ENCODE measurements at places on chromosomes 6 and 20.

DNA sequence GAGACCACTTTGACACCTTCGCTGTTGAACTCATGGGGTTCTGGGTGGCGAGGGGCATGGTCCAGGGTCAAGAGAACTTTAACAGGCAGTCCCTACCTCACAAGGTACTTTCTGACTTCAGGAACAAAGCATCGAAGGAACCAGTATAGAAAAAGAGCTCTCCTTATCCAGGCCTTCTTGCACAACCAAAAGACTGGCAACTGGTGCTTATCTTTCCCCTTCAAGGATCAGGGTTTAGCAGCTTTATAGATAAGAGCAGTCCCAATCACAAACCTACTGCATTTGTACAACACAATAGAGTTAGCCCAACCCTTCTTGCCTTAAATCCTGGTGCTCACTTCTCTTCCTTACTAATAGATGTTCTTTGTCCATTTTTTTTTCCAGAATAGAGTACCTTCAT is 116.3 kb downstream of the SNX5 start:
- DNase-seq, result no peak

DNA sequence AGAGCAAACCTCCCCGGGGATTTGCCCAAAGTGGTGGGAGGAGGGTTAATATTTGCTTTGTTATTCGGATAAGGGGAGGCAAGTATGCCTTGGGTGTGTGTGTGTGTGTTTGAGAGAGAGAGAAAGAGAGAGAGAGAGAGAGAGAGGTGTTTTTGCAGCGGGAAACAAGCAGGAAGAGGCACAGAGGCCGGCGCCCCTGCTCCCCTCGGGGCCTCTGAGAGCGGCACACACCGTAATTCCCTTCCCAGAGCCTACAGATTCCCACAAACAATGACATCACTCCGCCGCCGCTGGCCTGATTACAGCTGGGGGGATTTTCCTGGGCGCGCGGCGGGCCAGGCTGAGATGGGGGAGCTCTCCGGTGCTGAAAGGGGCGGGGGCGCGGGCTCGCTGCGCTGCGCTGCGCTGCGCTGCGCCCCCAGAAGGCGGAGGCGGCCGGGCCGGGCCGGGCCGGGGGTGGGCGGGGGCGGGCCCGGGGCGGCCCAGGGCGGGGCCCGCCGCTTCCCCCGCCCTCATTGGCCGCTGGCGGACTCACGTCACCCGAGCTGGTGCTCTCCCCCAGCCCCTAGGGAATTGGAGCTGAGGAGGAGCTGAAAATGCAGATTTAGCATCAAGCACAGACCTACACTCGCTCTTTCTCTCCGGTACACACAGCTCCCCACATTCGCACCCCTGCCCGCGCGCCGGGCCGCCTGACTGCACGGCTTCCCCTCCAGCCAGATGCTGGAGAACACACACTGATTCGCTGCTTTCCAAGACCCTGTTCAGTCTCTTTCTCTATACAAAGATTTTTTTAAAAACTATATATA is at the start of gene PCSK2:
TSS of gene PCSK2 (plus strand) at position 631 of the 809 bp plus-strand sequence. CDS start 266 bp downstream, outside the sequence.
- peak; percentile 100 for DNase-seq

- peak; percentile 63 for DNase-seq
Measured at GRCh38 chr6:14440215-14440910, 322.8 kb downstream of the CD83 start.

GRCh38 chr6:33116417-33116816 is 40.6 kb downstream of the HLA-DPB1 start:
- DNase-seq, result no peak

DNA sequence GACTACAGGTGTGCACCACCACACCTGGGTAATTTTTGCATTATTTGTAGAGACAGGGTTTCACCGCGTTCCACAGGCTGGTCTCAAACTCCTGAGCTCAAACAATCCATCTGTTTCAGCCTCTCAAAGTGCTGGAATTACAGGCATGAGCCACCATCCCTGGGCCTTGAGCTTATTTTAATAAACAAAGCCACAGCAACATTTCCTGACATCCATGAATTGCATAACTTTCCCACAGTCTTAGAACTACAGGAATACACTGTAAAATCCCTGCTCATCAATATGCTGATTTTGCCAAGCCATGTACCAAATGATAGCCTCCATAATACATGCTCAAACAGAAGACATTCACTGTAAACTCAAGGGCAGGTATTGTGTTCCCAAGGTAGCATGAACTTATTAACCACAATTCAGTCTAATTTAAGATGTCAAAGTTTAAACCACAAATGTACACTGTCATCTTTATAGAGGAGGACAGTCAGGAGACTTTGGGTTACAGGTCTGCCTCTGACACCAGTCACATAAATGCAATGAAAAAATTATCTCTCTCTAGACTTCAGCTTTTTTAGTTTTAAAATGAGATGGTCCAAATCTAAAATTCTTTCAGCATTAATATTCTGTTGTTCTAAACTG is 40.0 kb downstream of the NUDT3 start:
- DNase-seq, result no peak

DNA sequence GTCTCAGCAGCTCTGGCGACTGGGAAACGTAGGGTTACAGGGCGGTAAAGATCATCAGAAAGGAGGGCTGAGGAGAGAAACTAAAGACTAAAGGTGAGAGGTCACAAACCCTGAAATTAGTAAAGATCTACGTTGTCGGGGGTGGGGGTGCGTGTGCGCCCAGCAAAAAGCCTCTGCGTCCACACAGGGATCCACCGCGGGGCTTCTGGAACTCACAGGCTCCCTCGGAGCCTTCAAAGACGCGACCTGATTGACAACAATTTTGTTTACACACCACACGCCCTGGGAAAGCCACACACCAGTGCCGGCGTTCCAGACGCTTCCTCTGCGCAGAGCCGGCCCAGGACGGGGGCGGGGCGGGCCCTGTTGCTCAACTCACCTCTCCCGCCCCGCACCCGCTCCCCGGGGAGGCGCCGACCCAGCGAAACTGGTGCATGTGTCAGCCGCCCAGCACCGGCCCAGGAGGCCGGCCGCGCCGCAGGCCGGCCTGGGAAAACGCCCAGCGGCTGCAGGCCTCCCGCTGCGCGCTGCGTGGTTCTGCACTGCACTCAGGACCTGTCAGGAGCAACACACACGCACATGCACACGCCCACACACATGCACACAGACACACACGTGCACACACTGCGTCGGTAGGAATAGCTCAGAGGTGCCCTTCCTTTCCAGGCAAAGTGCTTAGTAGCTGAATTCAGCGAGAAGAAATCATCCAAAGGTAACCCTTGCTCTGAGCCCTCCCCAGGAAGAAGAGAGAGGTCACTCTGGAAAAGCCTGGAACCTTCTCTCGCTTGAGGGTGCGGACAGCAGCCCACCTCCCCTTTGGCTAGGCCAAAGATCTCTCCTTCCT is 57.2 kb upstream of the ARID1B start:
- DNase-seq, result peak; percentile 84

DNA sequence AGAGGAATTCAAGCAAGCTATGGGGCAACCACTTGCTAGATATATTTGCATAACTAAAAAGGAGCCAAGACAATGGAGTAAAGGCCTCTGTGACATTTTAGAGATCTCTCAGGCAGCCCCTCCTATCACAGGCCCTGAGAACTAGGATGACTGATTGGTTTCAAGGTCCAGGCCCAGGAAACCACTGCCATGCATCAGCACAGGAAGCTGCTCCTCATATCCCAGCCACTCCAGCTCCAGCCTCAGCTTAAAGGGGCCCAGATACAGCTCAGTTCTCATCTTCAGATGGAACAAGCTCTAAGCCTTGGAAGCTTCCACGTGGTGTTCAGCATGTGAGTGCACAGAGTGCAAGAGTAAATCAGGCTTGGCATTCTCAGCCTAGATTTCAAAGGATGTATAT is 21.1 kb upstream of the THBS2 start:
- no peak for DNase-seq

- no peak for DNase-seq
Measured at GRCh38 chr20:12166053-12166717, 248.5 kb downstream of the BTBD3 start.

- DNase-seq, result no peak
Measured at GRCh38 chr6:116239256-116239655, 14.6 kb downstream of the TSPYL4 start.

DNA sequence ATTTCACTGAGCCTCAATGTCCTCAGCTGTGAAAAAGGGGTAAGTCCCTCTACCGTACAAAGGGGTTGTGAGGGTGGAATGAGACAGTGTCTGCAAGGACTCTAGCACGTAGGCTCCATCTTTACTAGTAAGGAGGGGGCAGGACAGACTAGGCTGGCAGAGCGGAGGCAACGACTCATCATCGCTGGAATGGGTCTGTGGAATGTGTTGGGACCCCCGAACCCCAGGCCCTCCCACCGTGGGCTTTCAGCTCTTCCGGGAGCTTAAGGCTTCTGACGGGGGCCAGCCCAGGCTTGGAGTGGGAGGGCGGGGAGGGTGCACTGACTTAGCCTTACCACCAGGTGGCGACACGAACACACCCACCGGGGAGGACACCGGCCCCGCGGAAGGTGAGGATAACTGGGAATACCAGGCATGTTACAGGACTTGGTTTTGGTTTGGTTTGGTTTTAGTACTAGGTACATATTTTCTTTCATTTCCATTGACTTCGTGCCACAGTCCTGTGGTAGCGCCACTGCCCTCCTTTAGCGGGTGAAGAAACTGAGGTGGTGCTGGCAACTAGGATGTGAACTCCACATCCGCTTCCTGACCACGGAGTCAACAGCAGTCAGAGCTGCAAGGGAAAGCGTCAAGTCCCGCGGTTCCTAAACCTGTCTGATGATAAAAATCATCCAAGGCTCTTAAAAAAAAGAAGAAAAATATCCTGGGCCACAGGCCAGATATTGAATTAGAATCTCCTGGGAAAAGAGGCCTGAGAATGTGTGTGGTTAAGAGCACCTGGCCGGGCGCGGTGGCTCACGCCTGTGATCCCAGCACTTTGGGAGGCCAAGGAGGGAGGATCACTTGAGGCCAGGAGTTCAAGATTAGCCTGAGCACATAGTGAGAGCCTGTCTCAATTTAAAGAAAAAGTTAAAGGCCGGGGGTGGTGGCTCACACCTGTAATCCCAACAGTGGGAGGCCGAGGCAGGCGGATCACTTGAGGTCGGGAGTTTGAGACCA is 10.3 kb upstream of the TULP1 start:
- peak; percentile 72 for DNase-seq

DNA sequence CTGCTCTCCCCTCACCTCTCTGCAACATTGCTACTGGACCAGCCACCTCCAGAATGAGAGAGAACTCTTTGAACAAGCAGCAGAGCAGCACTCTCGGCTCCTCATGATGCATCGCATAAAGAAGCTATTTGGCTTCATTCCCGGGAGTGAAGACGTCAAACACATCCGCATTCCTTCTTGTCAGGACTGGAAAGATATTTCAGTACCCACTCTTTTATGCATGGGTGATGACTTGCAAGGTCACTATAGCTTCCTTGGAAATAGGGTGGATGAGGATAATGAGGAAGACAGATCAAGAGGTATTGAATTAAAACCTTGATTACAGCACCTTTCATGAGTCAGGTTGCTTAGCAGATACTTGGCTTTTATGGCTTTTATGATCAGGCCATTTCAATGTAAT is 4.3 kb downstream of the CALHM4 start:
- DNase-seq, result peak; percentile 66

DNA sequence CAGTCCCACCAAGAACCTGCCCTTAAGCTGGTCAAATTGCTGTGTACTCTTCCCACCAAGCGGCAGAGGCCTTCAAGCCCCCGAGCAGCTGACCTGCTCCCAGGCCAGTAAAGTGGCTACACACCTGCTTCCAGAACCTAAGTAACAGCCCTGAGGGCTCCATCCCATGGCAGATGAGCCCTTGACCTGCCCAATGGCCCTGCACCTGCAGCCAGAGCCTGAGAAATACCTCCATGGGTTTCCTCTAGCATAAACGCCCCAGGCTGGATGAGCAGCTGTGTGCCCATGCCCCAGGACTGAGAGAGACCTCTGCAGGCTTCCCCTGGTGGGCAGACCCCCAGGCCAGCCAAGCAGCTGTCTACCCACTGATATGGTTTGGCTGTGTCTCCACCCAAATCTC is 123.0 kb upstream of the LAMA2 start:
- DNase-seq, result no peak

DNA sequence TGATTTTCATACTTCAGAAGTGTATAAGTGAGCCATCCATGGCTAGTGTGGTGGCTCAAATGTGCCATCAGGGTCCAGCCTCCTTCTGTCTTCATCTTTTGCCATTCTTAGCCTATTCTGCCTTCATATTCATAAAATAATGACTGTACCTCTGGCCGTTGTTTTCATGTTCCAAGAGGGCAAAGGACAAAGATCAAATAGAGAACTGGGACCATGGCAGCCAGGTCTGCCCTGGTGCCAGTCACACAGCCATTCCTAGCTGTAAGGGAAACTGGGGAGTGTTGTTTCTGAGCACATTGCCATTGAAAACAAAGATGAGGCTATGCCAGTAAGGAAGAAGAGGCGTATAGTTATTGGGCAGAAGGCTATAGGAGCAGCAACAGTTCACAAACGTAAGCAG is 518.6 kb downstream of the TFAP2B start:
- DNase-seq, result no peak

DNA sequence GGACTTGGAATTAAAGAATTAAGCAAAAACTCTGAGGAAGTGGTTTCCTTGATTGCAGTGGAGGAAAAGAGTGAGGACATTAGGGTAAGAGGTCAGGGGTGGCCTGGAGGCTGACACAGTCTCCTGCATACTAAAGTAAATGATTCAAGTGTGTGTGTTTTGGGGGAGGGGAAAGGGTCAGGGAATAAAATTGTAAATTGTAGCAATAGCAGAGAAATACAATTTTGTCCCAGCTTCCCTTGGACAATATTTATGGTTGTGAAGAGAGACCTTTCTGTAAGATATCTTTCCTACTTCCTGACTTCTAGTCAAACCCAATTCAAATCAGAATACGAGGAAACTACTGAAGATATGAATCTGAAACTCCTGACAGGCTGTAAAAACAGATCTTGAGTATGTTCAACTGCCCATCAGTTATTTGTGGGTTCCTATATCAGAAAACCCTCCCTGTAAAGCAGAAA is 143.4 kb upstream of the HMGN3 start:
- DNase-seq, result peak; percentile 56

DNA sequence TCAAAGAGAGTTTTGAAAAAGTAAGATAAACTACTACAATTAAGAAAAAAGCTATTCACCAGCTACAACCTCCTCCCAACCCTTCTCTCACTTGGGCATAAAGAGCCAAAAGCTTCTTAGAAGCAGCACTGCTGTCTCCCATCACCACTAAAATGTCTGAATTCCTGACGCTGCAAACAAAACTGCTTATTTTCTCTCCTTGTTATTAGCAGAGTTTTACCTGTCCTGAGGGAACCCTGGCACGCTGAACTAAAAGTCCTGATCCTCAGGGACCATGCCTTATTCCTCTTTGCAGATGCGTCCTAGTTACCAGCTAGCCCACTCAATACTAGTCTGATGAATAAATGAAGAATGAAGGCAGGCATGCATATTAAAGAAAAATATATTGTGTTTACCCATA is 1.1 kb downstream of the HACE1 start:
- peak; percentile 59 for DNase-seq

DNA sequence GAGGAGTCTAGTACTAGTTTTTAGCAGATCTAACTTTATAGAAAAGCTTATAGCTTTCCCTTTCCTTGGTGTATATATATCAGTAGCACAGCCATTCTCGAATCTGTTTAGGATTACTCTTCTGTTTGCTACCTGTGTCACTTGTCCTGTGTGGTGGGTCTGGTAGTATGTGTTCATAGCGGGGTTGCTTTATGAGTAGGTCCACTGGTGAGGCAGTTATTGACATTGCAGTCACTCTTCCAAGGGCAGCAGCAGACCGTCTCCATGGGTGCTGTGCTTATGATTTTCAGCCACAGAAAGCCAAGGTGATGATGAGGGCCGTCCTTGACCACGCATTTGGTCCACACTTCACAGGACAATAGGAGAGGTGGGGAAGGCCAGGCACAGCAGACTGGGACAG is 171.5 kb downstream of the CDKAL1 start:
- peak; percentile 94 for DNase-seq

GRCh38 chr6:152048921-152049320 is 241.4 kb downstream of the ESR1 start:
- DNase-seq, result no peak
